Activated CD8-positive, alpha-beta T cell treated with anti-CD3 and anti-CD28 coated beads, Interleukin-2, amount 10 ng/mL, durations not matched to agents 7 days and 5 days (primary cell): ENCODE measurements at places on chromosomes 6 and 20. TPM values are rescaled to one million over a fixed set of nuclear protein-coding genes. Genes with fewer than 3 reads are reported as not detected.

- no peak for DNase-seq
- H3K4me3 ChIP-seq: no peak overlapping the region
- H3K36me3 ChIP-seq: no peaks in the 10 kb centered on the region
- no peaks in the 10 kb centered on the region for H3K4me1 ChIP-seq
- H3K27me3 ChIP-seq: no peaks in the 10 kb centered on the region
- no peak overlapping the region for H3K27ac ChIP-seq
Observed at GRCh38 chr6:101085327-101085726, 204.2 kb upstream of the ASCC3 start.

DNA sequence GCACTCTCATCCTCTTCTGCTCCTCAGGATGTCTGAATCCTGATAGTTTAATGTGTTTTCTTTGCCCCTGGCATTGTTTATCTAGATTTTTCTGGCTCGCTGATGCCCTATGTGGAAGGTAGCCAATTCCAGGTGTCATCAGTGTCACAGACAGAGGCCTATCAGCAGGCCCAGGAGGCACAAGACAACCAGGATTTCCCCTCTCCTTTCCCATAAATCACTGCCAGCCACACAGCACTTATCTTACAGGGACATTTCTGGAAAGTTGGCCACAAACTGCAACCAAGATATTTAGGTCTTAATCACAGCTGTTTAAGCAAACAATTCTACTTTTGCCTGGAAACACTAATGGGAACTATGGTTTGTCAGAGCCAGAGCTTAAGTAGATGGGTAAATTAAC, 28.1 kb downstream of the ADGRF5 start:
- no peak for DNase-seq
- H3K4me1 ChIP-seq: no peaks in the 10 kb centered on the region
- H3K4me3 ChIP-seq: no peak overlapping the region
- no peak overlapping the region for H3K27ac ChIP-seq
- no peaks in the 10 kb centered on the region for H3K27me3 ChIP-seq

Gene BPIFB2
- total RNA-seq: not detected

DNA sequence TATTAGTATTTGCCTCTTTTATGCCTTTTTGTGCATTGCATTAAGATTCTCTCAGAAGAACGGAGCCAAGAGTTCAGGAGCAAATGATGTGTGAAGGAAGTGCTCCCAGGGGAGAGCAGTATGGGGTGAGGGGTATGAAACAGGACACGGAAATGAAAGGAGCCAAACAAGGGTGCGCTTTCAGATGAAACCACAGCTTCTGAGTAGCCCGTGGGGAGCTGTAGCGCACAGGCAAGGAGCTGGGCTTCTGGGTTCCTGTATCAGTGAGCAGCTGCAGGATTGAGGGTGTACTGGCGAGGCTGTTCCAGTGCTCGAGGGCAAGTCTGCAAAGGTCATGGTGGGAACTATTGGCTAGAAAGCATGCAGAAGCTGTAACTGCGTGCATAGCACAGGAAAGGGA, 25.4 kb downstream of the ANKEF1 start:
- peaks cover 3% of the 10 kb centered on the region for H3K27me3 ChIP-seq
- H3K4me3 ChIP-seq: no peak overlapping the region
- peaks cover 5% of the 10 kb centered on the region for H3K36me3 ChIP-seq
- no peak overlapping the region for H3K27ac ChIP-seq
- no peak for DNase-seq

Gene SLC22A3
- not detected for total RNA-seq

Gene KHDC1
- total RNA-seq: 6.8 TPM

DNA sequence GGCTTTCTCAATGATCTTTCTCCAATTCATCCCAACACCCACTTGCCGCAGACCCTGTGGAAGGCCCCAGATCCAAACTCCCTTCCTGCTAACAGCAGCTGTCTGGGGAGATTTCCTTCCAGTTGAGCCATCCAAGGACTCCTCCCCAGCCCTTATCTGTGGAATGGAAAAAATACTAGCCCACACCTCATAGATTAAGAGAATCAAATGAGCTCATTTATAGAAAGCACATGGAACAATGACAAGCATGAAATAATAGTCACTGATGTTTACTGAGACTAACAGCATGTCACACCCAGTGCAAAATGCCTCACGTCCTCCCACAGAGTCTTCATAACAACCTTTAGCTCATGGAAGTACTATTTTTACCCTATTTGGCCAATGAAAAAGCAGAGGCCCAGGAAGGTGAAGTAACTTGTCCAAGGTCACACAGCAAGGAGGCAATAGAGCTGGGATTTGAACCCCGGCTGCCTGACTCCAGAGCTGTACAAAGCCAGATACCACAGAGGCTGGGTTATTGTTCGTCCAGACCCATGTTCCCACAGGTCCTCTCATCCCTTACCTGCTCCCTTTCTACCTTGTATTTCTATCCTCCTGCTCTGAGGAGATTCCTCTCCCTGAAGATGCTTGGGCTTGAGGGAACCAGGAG, 23.4 kb upstream of the PTGIS start:
- H3K4me3 ChIP-seq: no peak overlapping the region
- H3K4me1 ChIP-seq: peaks cover 77% of the 10 kb centered on the region
- no peak for DNase-seq
- peaks cover 46% of the 10 kb centered on the region for H3K36me3 ChIP-seq

Gene MYLK2
- 0.66 TPM for total RNA-seq

DNA sequence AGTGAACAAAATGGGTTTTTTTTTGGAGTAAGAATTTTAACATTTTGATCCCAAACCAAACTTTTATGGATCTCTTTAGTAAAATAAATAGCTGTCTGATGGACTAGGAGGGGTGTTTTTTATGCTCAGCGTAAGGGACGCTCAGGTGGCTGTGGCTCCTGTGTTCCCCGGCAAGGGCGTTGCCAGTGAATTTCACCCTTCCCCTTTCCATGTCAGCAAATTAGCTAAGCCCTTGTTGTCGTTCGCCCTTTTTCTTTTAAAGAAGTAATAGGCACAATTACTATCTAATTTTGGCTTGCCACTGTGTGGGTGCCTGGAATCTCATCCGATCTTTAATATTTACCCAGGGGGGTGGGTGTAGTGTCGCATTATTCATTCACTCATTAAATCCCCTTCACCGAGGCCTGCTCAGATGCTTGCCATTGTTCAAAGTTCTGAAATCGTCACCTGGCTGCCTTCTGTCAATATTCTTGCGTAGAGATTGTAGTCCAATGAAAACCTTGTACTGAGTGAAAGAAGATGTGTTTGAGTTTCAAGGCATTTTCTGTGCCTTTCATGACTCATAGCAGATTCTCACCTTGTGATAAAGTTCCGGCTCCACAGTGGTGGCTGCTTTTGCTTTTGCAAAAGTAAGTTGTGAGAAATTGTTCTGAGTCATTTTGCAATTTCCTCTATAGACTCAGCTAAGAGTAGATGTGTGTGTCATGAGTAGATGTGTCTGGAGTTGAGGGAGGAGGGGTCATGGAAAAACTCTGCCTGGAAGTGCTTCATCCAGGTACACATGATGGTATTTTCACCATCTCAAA, 40.0 kb upstream of the CLDN20 start:
- peak overlapping the region; percentile 36 for H3K27ac ChIP-seq
- peaks cover 14% of the 10 kb centered on the region for H3K4me1 ChIP-seq
- H3K4me3 ChIP-seq: no peak overlapping the region
- no peaks in the 10 kb centered on the region for H3K27me3 ChIP-seq
- H3K36me3 ChIP-seq: no peaks in the 10 kb centered on the region

Gene TRIM31
- not detected for total RNA-seq

- no peaks in the 10 kb centered on the region for H3K36me3 ChIP-seq
- H3K4me3 ChIP-seq: no peak overlapping the region
- peaks cover 25% of the 10 kb centered on the region for H3K27me3 ChIP-seq
- no peak for DNase-seq
- H3K4me1 ChIP-seq: peaks cover under 1% of the 10 kb centered on the region
Observed at GRCh38 chr6:79810185-79810705, 137.1 kb downstream of the ELOVL4 start.

DNA sequence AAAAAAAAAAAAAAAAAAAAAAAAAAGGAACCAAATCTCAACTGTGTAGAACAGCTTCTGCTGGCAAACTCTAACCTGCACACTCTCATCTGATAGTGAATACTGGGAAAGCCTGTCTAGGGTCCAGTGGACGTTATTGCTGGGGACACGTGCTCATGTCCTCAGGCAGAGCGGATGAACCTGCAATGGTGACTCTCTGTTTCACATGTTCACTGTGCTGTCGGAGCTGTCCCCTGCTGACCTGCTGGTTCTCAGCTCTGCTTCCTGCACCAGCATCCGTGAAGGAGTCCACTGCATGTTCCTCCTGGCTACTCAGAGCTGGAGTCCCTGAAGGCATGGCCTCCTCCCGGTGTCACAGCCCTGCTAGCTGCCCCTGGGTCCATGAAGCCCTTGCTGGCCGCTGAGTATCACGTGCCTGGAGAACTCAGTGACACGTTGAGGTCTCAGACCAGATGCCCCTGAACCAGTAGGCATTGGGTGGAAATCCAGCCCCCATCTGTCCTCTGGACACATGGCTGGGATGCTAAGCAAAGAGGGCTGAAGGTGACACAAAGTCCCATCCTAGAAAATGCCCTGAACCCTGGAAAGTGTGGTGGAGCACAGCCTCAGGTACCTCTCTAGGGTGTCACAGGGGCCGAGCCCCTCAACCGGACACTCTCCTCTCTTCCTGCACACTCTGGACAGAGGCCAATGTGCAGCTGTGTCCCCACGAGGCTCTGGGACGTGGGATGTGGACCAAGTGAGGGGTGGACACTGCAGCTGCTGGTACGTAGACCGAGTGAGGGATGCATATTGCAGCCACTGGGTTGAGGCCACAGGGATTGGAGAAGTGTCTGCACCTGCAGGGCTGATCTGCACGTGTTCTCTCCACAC, 54.9 kb upstream of the FRMD1 start:
- no peaks in the 10 kb centered on the region for H3K4me1 ChIP-seq
- DNase-seq: peak; percentile 11
- no peaks in the 10 kb centered on the region for H3K36me3 ChIP-seq
- peaks cover 20% of the 10 kb centered on the region for H3K27me3 ChIP-seq
- H3K4me3 ChIP-seq: no peak overlapping the region

Gene SAMD5
- total RNA-seq: not detected

GRCh38 chr6:45892696-45893245, 122.9 kb downstream of the CLIC5 start:
- no peak overlapping the region for H3K4me3 ChIP-seq
- no peak for DNase-seq
- no peaks in the 10 kb centered on the region for H3K36me3 ChIP-seq
- no peak overlapping the region for H3K27ac ChIP-seq

- no peaks in the 10 kb centered on the region for H3K36me3 ChIP-seq
- H3K4me3 ChIP-seq: no peak overlapping the region
- H3K27me3 ChIP-seq: no peaks in the 10 kb centered on the region
- DNase-seq: no peak
- no peaks in the 10 kb centered on the region for H3K4me1 ChIP-seq
Observed at GRCh38 chr6:9537381-9537780, 877.5 kb downstream of the TFAP2A start.

DNA sequence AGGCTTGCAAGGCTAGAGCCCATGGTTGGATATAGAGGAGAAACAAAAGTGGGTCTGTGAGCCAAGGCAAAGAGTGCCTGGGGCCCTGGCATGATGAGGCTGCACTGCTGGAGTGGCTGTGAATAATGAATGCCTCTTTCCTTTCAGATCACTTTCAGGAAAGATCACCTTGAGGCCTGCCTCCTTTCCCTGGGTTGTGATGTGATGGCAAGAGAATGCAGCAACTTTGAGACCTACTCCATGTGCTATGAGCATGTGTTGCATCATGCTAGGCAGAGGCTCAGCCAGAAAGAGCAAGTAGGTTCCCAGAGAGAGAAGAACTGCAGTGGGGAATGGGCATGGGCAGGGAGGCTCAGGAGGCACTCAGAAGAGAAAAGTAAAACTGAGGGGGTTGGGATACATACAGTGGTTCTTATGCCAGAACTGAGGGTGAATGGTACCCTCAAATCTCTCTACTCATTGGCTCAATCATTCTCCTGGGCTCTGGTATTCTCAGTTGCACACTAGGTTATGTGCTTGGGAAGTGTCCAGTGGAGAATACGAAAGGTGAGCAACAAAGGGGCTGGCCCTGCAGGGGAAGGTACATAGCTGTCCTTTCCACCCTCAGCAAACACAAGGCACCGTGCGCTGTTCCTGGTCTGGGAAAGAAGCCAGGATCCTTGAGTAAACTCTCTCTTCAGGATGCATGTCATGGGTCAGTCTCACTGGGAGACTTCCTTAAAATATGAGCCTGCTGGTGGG, 45.9 kb downstream of the CD164 start:
- H3K4me1 ChIP-seq: peaks cover 9% of the 10 kb centered on the region
- no peaks in the 10 kb centered on the region for H3K36me3 ChIP-seq
- no peak for DNase-seq
- H3K4me3 ChIP-seq: no peak overlapping the region

DNA sequence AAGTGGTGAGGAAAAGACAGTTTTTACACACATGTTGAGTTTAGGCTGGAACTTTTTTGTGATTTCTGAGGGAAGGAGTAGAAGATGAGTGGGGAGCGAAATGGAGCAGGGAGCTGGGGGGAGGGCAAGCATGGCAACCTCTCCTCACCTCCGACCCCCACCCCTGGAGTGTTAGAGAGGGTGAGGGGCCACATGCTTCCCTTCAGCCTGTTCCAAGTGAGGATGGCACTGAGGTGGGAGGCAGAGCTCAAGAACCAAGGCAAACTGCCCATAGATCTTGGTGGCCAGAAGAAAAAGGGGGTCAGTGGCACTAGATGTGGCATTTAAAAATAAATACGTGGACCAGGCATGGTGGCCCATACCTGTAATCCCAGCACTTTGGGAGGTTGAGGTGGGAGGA, 4.8 kb downstream of the TTBK1 start:
- peak overlapping the region; percentile 70 for H3K4me3 ChIP-seq
- H3K36me3 ChIP-seq: no peaks in the 10 kb centered on the region
- peaks cover 38% of the 10 kb centered on the region for H3K27me3 ChIP-seq
- H3K27ac ChIP-seq: peak overlapping the region; percentile 17
- DNase-seq: no peak

Gene CST3
- total RNA-seq: 0.47 TPM
